ENCODE measurements at places on chromosomes 6 and 20.

DNA sequence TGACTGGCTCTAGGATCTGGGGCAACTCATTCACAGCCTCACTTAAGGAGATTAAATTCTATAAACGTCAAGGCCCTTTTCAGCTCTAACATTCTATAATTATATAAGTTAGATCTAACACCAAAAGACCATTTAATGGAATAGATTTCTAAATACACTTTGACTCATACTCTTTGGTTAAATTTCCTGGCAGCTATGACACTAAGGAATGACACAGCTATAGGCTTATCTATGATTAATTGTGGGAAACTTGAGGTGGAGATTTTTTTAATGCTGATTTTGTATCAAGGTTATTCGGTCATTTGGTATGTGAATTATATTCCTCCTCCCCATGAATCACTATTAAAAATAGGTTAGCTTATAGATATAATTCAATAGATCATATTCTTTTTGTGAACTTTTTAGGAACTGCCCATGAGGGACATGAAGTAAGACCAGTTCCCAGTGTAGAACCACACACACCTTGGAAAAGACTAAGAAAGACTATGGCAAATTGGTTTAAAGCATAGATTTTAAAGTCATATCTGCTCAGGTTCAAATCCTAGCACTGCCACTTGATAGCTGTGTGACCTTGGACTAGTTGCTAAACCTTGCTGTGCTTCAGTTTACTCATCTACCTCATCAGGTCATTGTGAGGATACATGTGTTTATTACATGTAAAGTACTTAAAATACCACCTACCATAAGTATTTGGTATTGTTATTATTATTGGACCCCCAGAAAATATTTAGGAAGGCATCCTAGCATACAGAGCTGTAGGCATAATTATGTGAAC is 116.0 kb downstream of the CRYBG1 start:
- no peak for DNase-seq

DNA sequence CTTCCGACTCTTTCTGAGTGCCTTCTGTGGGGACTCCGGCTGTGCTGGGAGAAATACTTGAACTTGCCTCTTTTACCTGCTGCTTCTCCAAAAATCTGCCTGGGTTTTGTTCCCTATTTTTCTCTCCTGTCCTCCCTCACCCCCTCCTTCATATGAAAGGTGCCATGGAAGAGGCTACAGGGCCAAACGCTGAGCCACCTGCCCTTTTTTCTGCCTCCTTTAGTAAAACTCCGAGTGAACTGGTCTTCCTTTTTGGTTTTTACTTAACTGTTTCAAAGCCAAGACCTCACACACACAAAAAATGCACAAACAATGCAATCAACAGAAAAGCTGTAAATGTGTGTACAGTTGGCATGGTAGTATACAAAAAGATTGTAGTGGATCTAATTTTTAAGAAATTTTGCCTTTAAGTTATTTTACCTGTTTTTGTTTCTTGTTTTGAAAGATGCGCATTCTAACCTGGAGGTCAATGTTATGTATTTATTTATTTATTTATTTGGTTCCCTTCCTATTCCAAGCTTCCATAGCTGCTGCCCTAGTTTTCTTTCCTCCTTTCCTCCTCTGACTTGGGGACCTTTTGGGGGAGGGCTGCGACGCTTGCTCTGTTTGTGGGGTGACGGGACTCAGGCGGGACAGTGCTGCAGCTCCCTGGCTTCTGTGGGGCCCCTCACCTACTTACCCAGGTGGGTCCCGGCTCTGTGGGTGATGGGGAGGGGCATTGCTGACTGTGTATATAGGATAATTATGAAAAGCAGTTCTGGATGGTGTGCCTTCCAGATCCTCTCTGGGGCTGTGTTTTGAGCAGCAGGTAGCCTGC is 4.8 kb downstream of the PIM1 start:
- no peak for DNase-seq

DNA sequence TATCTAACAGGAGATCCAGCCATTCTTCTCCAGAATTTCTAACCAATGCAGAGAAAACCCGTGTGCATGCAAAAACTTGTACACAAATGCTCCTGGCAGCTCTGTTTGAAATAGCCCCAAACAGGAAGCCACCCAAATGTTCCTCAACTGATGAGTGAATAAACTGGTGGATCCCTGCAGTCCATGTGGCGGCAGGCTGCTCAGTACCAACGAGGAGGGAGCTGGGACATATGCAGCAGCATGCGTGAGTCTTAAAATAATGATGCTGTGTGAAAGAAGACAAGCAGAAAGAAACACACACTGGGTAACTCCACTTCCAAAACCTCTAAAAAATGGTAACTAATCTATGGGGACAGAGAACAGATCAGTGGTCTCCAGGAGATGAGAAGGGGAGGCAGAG is 542.1 kb upstream of the AGPAT4 start:
- no peak for DNase-seq

GRCh38 chr6:163985710-163986109 is 571.2 kb downstream of the QKI start:
- no peak for DNase-seq

DNA sequence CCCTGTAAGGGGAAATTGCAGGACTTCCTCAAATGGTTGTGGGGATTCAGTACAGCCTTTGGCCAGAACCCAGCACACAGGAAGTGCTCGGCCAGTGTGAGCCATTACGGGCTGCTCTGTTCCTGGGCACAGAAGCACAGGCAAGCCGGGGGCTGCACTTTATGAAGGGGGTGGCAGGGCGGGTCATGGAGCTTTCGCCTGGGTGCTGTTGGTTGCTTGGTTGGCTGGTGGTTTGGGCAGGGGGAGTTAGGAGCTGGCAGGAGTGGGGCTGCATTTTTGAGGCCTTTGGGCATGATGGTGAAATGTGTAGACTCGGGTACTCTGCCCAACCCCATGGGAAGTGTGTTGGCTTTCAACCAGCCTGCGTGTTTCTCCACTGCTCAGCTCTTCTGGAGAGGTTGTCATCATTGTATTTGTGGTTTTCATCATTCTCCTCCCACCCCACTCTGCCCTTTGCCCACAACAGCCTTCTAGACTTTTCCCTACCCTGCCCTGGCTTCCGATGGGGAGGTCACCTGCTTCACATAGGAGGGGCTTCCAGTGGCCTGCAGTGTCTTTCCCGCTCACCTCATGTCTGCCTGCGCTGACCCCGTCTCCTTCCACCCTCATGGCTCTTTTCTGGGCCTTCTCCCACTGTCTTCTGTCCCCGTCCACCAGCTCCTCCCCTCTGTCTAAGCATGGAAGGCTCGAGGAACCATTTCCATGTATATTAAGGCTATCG is 16.1 kb upstream of the RBM38 start:
- DNase-seq: peak; percentile 14

DNA sequence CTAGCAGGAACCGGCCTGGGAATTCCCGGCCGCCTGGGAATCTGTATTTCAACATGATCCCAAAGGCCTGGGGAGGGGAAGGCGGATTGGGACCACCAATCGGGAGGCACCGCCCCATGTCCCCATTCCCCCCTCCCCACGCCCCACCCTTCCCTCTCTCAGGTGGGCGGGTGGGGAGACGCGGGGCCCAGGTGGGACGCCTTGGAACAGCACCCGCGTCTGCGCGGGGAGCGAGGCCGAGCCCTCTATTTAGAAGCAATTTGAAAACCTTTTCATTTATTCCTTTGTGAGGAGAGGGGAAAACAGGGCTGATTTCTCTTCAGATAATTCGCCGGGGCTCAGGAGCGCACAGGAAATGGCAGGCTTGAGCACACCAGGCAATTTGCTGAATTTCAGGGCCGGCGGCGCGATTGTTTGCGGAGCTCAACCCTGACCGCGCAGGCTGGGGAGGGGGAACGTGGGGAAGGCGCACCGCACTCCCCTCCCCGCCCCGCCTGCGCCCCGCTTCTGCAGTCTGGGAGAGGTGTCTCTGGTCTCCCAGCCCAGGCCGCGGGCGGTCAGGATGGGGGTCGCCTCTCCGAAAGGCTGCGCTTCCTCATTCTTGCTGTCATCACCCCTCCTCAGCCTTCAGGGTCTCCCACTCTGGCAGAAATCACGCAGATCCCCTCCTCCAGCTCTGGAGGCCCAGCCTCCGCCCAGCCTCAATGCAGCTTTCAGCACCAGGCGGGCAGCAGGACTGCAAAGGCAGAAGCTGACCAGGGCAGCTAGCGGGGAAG is 170.0 kb downstream of the GRM4 start:
- DNase-seq: peak; percentile 12

DNA sequence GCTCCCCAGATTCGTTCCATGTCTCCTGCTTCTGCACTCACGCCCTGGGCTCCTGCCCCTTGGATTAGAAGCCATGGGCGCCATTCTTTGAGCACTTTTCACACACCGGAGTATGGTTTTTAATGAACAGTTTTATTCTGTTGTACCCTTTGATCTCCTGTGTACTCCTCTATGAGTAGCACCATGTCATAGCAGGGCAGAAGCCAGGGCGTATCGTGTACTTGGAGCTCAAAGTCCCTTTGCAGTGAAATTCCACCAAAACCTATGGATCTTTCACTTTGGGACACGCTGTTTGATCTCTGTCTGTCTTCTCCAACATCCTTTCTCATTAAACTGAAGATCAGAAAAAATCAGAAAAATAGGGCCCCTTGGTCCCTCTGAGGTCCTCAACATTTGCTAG is 275.3 kb downstream of the NRN1 start:
- no peak for DNase-seq

- peak; percentile 77 for DNase-seq
Measured at GRCh38 chr6:161168281-161168891, 105.5 kb downstream of the AGPAT4 start.

GRCh38 chr20:23235173-23236027 is 115.2 kb upstream of the NXT1 start:
- DNase-seq: peak; percentile 54

- no peak for DNase-seq
Measured at GRCh38 chr6:71463061-71463460, 174.4 kb downstream of the OGFRL1 start.

- DNase-seq: peak; percentile 30
Measured at GRCh38 chr6:36129941-36130666, at the start of gene MAPK13. TSS of gene MAPK13 (plus strand) at chr6:36130513. CDS start at chr6:36130583, 70 bp downstream.

DNA sequence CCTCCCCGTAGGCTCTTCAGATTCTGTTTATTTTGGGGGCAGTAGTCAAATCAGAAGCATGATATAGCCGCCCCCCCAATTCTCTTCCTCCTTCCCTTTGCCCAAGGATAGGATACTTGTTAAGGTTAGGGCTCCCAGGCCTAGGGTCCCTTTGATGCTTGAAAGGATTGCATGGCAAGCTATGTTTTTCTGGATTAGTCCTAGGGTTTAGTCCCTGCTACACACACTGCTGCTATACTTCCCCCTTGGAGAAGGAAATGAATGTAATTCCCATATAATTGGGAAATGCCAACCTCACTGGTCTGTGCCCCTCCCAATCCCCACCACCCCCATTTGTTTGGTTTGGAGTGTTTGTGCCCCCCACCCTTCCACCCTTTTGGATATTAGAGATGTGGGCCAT is 62.8 kb downstream of the ZFAND3 start:
- DNase-seq: no peak

GRCh38 chr20:51598556-51598955 is 56.0 kb upstream of the NFATC2 start:
- no peak for DNase-seq

DNA sequence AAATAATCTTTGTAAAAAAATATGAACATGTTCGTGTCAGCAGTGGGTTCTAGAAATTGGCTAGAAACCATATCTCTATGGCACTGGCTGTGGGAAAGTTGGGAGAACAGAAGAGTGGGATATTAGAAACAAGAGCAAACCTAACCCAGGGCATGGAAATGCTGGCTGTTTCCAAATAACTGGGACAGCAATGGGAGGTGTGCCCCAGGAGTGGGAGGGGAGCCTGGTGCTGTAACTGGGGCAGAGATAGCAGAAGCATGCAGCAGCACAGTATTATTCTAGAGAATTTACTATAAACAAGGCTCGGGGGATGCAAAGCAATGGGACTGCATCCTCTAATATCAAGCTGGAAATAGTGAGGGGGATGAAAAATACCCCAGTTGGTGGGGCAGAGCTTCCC is 175.0 kb downstream of the KIF6 start:
- no peak for DNase-seq

DNA sequence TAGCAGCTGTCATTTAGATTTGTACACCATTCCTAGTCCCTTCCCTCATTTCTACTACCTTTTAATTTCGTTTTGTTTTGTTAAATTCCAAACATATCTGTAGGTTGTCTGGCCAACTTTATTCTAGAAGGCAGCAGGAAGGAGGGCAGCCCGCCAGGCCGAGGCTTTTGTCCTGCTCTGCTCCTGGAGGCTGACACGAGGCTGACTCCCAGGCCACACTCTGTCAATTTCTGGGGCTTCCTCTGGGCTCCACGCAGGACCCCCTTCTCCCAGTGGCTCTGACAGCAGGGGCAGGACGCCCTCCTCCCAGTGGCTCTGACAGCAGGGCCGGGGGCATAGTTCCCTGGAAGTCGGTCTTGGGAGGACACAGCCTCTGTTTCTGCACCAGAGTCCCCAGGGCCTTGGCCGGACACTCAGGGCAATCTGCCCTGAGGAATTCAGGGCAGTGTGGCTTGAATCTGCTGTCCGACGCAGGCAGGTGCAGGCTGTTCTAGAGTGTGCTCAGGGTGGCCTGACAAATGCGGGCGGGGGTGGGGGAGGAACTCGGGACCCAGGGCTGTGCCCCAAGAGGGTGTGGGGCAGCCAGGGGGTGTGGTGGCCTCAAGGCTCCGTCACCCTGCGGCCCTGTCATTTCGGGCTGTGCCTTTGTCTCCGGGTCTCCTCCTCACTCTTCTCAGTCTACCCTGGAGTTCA is 11.8 kb downstream of the SMOC2 start:
- DNase-seq: no peak

GRCh38 chr6:20805021-20805420 is 270.8 kb downstream of the CDKAL1 start:
- DNase-seq: no peak

GRCh38 chr6:24322924-24323323 is 34.9 kb downstream of the DCDC2 start:
- DNase-seq: no peak

GRCh38 chr6:32114796-32115195 is 5.7 kb upstream of the TNXB start:
- peak; percentile 83 for DNase-seq

DNA sequence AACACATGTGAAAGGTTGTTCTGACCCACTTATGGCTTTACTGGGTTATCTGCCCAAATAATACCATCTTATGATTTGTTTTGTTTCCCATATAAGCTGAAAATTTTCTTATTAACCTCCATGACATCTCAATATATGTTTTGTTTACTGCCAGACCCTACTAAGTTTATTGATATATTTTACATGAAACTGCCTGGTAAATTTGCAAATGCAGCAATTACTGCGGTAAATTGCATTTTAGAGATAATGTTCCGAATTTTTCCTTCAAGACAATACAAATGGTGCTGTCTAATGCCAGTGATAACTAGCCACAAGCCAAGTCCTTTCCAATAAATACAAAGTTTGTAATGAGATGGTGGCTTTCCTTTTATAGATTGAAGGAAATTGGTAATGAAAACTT is 275.9 kb downstream of the SAMD5 start:
- DNase-seq: no peak

DNA sequence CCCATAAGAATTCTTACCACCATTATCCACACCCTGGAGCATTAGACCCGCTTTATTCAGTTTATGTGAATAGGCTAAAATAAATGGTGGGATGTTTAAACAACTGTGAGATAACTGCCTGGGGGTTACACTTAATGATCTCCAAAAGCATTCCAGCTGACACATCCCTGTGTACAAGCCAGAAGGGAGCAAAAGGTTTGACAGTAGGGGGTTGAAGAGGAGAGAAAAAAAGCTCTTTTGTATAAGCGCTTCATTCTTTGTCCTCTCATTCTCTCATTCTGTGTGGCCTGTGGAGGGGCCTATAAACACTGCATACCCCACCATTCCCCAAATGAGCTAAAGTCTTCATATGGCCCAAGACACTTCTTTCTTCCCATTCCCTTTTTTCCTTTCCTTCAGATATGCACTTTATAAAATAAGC is 30.8 kb upstream of the COL21A1 start:
- DNase-seq: no peak

All from AG20443 (cell line).